ENCODE measurements at places on chromosomes 6 and 20.

DNA sequence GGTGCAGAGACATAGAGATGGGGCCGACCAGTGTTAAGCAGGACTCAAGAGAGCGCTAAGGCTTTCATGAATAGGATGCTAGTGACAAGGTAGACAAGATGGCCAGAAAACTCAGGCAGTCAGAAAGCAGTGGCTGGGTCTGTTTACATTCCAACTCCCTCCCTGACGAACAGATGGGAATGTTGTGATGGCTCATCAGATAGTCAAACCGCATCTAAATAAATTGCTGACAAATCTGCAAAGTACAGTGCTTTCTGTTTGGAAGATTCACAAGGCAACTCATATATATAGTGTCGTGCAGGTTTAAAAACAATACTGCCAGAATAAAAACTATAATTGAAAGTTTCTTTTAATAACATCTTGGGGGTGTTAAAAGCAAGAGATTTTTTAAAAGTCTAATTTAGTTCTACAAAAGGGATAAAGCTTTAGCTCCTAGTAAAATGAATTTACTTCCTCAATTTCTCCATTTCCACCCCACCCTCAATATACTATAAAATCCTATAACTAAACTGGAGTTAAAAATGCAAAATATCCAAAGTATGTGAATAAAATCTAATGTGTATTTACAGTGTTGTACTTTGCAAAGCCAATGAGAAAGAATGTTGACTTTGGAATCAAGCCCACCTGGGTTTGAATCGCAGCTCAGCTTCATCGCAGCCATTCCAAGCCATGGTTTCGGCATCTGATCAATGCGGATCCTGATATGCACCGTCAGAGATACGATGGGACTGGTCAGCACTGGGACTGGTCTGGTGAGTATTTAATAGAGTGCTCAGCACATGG is 247.3 kb upstream of the PDE10A start:
- DNase-seq: no peak

DNA sequence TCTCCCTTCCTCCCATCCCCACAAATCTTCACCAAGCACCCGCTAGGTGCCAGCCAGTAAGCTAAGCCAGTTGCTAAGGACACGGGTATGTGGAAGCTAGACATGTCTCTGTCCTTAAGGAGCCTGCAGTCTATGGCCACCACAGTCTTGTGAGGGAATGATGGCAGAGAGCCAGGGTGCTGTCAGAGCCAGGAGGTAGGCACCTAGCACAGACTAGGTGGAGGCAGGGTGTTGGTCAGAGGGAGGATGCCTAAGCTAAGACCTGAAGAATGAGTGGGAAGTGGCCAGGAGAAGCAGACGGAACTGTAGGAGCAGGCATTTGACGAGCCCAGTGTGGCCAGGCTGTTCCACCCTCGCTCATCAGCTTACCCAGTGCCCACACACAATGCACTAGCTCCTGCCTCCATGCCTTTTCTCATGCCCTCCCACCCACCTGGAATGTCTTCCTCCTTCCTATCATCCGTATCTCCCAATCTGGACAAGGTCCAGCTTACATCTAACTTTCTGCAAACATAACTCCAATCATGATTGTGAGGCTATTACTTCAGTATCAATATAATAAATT is 125.6 kb downstream of the FOXC1 start:
- DNase-seq: no peak

GRCh38 chr6:134295953-134296553 is 21.9 kb downstream of the SGK1 start:
- peak; percentile 17 for DNase-seq

DNA sequence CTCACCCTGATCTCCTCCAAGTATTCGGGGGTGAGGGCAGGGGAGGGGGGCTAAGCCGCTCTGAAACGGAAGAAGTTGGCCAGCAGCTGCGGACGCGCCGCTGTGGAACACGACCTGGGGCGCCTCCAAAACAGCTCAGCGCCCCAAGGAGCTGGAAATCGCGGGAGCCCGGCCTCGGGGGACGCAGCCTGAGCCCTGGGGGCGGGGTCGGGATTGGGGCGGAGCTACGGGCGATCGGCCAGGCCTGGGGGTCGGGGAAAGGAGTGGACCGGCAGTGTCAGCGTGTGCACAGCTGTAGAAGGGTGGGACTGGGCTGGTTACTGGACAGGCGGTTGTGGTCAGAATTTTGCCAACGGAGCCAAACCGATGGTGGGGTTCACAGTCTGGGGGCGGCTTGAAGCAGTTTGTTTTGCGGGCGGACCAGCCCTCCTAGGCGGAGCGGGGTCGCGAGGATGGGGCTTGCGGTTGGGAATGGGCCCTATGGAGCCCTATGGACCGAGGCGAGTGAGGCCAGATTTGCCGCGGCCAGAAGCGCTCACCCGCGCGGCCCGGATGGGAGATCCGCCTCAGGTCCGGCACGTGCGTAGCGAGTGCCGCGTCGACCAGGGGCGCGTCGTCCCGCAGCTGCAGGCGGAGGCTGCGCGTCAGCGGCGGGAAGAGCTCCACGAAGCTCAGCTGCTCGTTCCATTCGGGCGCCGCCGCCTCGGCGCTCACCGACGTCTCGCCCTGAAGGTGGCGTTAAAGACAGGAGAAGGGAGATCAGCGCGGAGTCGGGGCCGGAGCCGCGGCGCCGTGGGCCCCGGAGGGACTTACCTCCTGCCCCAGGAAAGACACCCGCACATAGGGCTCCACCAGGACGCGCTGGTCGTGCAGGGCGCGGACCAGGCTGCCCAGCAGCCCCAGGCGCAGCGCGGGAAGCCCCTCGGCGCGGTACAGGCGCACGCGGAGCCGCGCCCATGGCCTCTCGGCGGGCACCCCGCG is 14.3 kb upstream of the SPAG4 start:
- DNase-seq: peak; percentile 86

DNA sequence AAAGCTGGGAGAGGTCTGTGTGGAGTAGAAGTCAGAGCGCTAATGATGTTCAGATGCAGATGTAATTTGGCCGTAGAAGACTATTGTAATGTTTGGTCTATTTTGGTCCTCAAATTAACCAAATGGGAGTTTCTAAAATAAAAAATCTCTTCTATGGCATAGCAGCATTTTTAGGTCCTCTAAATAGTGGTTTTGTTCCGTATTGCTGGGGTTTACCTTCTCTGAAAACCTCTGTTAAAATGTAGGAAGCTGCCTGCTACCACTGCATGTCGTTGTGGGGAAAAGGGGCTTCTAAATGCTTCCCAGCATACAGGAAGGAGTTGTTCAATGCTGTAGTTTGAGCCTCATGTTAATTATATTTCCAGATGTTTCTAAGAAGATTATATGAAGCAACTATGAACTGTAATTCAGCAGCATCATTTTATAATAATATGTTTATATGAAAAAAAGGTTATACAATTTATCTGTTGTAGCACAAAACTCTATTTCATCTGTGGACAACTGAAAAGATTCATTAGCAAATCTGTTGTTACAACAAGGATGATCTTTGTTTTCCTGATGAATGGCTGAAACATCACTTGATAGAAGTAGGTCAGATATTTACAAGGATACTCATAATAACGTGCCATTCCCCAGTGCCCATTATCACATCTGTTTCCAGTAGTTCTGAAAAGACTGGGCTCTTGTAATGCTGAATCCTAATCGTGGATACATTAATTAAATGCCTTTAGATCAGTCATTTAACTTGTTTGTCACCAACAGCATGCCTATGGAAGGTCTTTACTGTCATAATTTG is 256.6 kb downstream of the TBC1D7 start:
- no peak for DNase-seq

DNA sequence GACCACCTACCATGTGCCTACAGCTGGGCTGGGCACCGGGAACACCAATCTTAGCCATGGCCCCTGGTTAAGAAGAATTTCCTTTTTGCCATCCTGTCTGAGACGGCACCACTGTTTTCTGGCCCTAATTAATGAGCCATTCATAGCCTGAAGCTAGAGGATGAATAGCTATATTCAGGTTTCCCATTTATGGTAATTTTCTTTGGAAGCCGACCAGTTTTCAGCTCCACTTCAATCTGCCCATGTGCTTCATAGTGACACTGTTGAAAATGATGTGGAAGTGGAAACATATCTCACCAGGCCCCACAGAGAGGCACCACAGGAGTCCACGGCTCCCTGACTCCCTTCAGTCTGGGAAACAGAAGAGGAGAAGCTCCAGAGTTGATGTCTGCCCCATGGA is 22.6 kb upstream of the ULBP3 start:
- no peak for DNase-seq

DNA sequence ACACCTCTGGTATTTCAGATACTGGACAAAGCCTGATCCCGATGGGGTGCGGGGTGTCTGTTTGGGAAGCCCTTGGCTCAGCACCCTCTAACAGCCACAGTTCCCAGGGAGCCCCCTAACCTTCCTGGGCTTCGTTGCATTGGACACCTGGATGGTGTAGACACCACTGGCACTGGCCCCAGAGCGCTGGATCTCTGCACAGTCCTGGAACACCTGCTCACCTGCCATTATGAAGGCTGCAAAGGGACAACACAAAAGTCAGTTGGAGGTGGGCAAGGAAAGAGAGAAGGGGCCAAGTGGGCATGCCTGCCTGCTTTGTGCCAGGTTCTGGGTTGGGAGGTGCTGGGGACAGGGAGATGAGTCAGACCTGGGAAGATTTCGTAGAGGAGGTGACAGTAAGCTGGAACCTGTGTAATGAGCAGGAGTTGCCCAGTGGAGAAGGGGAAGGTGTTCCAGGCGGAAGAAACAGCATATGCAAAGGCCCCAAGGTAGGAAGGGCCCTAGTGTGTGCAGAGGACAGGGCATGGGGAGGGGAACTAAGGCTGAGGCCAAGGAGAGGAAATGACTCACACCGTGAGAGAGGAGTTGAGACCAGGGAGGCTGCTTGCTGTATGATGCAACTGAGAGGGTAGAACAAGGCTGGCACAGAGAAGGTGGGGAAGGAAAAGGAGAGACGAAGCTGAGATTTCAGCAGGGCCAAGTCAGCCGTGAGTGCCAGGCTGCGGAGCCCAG is 34.9 kb downstream of the ANGPT4 start:
- DNase-seq: no peak

DNA sequence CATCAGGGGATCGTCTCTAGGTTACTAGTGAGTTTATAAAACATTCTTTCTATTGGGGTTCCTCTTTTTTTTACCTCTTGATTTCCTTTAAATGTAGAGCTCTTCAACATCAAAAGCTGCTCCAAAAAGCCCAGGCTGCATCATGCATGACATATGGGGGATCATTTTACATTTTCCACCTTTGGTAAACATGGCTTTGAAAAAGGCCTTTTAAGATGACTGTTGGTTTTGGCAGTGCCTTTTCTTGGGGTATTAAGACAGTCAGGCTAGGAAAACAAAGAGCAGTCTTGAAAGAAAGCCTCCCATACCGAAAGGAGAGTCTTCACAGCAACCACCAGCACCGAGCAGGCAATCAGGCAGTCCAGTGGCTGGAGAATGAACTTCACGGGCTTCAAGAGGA is 73.2 kb downstream of the NPEPL1 start:
- DNase-seq: no peak

- no peak for DNase-seq
These were observed 134.0 kb upstream of the DTNBP1 start for GRCh38 chr6:15796844-15797243.

GRCh38 chr20:51661609-51662178 is 106.5 kb downstream of the ATP9A start:
- DNase-seq: no peak

DNA sequence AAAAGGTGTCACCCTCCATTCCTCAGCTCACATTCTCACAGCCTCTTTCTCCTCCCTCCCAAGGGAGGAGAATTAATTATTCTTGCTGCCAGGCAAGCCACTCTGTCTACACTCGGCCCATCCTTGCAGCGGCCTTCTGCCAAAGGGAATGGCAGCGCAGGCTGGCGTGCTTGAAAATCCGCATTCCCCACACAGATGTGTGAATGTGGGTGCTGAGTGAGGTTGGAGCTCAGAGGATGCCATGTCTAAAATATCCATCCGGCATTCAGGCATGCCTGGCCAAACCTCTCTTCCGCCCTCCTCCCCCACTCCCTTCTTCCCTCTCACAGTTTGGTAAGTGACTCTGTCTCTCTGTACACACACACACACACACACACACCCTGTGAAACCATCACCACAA is 27.7 kb downstream of the PNPLA1 start:
- DNase-seq: no peak

DNA sequence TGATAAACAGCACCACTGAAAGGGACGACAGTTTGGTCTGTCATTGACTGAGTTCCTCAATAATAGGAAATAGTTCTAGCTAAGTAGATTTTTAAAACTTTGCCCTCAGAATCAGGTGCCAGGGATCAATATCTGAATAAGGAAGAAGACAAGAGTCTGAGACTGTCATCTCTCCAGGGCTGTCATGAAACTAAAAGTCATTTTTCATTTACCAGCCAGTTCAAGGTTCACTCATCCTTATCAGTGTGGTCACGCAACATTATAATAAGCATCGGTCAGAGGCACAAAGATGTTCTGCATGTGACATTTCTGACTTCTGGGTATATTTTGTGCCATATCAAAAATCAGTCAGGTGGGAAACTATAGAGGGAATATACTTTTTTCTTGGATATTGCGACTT is 52.5 kb upstream of the E2F3 start:
- no peak for DNase-seq

DNA sequence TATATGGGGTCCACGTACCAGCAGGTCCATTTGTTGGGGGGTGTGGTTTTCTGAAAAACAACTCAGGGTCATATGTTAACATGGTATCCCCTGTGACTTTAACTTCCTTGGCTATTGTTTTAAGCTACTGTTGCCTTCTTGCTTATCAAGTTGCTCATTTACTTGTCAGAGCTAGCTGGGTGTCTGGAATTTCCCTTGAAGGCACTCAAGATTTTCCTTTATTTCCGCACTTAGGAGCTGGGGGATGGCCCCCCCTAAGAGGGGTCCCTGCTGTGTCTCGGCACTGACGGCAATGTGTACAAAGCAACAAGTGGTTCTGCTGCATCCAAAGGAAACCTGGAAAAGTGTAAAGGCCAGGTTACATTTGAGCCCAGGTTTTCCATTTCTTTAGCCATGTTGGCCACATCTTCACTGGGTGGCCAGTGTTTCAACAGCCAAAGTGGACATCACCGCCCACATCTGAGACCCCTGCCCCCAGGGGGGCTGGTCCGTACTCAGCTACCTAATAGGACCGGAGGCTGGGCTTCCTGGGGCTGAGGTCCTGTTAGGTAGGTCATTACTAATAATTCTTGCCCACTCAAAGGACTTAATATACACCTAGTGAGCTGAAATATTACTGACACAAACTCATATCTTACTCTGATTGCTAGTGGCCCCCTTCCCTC is 24.8 kb upstream of the SYNDIG1 start:
- DNase-seq: no peak

DNA sequence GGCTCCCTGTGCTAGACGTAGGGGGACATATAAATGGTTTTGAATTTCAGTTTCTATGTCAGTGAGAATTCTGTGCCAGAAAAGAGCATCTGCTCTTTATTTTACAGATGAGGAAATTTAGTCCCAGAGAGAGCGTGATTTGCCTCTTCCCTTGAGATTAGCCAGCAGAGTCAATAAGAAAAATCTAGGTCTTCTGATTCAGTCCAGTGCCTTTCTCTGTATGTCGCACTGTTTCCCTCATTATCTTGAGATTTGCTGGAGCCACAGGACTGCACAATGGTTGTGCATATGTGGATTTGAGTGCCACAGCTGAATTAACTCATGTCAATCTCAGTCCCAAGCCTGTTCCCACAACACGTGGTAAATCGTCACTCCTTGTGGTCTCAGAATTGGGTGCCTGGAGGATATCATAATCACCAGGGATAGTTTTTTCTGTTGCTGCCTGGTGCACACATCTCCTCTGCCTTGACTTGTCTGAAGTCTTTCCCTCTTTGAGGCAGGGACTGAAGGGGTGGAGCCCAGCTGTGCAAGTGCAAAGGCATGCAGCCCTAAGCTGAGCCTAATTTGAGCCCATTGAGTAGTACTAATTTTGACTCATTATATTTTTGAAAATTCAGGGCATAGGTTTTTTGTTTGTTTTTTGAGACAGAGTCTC is 276.7 kb downstream of the SOX4 start:
- DNase-seq: no peak

Data from GM23338 (cell line).